WTC11 (cell line): ENCODE measurements at places on chromosomes 7 and 10.

DNA sequence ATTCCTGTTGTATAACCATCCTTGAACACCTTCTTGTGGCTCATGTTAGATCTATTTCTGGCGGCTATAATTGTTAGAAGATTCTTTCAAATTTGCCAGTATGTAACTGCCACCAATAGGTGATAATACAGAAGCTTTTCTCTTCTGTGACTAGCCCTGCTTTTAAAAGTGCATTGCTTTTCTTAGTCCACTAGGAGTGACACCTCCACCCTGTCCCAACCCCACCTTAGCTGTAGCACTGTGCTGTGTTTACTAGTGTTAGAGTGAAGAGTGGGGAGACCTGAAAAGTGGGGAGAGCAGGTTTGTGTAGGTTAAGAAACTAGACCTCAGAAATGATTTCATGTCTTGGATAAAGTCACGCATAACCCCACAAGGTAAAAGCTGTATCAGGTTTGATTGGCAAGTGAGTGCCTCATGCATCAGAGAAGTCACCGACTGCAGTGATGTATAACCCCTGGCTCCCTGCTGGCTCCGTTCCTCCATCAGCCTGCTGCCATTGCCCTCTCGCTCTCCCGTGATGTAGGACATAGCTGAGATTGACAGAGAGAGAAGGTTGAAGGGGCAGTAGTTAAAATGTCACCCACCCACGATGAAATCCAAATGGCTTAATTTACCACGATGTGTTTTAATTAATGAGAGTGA is 12.5 kb downstream of the NPVF start:
- no peak for DNase-seq

DNA sequence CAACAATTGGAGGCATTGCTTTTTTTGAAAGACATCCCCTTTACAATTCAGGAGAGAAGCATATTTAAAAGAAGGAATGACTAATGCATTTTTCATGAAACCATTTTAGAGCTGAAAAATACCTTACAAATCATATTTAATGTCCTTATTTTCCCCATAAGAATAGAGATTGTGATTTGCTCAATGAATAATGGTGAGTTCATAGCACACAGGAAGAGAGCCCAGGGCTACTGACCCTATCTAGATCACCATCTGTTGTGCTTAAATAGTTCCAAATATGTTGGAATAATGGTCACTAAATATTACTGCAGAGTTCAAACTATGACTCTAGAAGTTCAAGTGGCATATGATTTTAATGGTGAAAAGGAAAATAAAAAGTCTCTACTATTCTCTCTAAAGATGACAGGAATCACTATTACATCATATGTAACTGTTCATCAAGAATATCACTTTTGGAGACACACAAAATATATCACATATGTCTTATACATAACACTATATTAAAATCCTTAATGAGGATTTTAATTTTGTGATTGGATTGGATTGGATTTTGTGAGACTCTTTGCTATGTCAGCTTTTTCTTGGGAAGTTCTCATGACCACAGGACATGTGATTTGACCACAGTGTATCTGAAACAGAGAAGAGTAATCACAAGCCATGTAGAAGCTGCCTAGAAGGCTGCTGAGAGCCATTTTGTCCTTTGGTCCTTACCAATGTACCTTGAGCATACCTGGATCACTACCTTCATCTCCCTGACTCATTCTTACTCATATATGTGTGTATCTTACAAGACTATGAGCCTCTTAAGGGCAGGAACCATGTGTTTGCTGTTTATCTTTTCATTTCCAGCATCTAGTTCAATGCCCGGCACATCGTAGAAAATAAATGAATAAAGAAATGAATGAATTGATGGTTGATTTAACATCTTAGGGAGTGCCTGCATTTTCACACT is 26.4 kb downstream of the SLC16A9 start:
- no peak for DNase-seq

- no peak for DNase-seq
Measured at GRCh38 chr10:122939856-122940543, 14.0 kb downstream of the C10orf88 start.

- DNase-seq = peak; percentile 61
Measured at GRCh38 chr10:132836832-132837540, 51.0 kb upstream of the NKX6-2 start.

DNA sequence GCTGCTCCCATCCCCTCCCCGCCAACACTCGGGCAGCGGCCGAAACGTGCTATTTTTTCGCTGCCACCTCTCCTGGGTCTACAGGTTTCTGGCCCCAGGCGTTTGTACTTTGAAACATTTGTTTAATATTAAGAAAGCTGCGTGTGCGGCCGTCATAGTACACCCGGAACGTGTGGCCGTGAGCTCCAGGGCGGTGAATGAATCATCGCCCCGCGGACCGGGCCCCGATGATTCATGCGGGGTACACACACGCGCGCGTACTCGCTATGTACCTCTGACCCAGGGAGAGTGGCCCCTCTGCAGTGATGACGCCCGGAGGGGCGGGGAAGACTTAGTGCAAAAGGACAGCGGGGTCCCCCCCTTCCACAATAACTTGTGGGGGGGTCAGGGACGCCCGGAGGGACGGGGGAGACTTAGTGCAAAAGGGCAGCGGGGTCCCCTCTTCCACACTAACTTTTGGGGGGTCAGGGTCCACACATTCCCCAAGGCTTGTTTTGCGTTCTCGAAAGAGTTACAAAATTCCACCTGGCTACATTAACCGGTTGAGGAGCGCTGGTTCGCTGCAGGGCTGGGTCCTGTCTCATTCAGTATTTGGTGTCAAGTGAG is 56.5 kb upstream of the PCGF5 start:
- peak; percentile 22 for DNase-seq

DNA sequence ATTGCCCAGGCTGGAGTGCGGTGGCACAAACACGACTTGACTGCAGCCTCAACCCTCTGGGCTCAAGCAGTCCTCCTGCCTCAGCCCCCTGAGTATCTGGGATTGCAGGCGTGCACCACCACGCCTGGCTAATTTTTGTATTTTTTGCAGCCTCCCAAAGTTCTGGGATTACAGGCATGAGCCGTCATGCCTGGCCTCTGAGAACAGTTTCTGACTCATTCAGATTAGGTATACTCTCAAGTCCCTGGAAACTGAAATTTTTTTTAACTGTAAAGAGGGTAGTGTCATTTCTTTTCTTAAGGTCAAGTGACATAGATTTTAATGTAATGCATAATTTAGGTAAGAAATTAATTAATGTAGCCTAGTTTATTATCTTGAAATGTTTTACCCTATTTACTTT is 104.7 kb downstream of the SEPTIN7 start:
- DNase-seq = no peak

DNA sequence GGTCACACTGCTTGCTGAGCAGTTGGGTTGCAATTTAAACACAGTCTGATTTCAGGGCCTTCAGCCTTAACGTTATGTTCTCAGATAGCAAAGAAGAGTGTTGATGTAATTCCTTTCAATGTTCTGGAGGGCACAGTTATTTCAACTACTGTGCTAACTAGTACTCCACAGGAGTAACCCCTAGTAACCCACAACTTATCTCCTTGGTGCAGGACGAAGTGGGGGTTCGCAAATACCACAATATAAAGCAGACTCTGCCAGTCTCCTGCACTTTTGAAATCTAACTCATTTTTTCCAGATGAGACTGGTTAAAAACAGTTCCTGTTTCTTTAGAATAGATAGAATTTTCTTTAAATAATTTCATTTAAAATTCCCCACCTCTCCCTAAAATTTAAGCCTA is 47.1 kb upstream of the NCAPG2 start:
- DNase-seq = no peak

DNA sequence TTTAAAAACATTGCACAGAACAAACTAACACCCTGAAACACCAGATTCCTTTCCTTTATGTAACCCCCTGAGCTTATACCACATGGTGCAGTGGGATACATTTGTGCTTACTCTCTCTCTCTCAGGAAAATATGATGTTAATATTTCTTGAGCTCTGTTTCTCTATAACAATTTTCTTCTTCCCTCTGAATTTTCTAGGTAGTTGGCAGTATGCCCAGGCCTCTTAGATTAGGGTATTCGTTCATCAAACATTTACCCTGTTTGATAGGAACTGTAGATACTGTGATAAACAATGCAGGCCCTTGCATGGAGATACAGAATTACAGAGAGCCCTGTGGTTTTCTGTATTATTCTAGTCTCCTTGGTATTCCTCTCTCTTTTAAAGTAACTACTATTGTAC is 567.8 kb downstream of the IPMK start:
- DNase-seq = no peak

DNA sequence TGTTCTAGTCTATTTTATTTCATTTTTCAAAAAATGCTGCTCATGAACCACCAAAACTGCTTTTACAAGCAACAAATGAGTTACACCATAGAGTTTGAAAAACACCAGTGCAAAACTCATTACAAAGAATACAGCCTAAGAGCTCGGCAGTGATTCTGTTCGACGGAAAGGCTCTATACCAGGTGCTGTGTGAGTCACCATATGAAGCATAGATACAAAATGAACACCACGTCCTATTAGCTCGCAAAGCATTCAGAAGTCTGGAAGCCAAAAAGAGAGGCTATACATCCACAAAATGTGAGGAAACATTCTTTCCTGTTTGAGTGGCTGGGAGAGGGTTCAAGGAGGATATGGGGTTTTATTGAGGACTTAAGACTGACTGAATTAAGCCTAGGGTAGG is 136.1 kb downstream of the ATE1 start:
- no peak for DNase-seq

DNA sequence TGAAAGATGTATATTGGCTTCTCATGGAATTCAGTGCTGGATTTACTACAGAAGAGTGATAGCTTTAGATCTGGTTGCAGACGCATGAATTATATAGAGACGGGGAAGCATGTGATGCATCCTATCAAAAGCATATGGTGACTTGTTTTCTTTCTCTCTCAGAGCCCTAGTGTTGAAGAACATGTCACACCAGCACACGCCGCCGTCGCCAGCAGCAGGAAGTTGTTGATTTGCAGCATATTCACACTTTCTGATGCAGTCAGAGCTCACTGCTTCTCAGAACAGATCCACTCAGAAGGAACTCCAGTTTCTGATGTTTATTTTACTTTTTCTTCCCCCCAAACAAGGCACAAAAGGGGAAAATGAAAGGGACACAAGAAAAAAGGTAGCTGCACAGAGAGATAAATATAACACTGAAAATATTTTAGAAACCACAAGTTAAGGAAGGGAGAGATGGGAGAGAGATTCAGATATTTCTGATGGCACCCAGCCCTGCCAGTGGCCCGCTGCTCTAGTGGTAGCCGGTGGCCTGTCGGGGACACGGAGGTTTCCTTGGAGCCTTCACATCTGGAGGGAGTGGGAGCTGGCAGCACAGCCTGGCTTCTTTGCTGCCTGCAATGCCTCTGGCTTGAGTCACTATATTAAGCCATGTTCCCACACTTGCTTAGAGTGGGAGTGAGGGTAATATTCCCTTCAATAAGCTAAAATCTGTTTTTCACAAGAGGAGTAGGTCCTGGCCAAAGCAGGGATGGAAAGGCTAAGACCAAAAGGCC is 123.2 kb downstream of the NRP1 start:
- no peak for DNase-seq

GRCh38 chr10:11066520-11066919 is 48.8 kb downstream of the CELF2 start:
- no peak for DNase-seq

DNA sequence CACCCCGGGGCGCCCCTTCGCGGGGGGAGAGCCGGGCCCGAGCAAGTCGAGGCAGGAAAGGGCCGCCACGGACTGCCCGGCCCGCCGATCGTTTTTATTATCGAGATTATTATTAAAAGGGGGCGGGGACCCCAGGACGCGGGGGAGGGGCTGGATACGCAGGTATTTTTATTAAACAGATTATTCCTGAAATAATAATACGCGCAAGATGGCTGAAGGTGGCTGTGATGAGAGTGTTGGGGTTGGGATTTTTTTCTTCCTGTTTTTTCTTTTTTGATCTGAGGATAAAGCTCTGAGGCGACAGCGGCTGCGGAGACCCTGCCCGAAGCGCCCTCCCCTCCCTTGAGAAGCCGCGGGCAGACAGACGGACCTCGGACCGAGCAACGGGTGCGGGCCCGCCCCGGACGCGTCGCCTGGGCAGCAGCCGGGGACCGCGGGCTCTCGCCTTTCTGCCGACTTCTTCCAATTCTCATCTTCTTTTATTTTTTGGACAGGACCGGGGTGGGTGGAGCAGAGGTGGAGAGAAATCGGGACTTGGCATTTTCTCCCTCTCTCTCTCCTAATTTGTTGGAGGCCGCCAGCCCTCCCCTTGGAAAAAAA is 1.4 kb upstream of the TRIM8 start:
- DNase-seq = peak; percentile 52

GRCh38 chr7:98458090-98458875 is 57.4 kb upstream of the BAIAP2L1 start:
- DNase-seq = no peak

- DNase-seq = no peak
Measured at GRCh38 chr10:15122477-15123030, 25.4 kb downstream of the RPP38 start.

DNA sequence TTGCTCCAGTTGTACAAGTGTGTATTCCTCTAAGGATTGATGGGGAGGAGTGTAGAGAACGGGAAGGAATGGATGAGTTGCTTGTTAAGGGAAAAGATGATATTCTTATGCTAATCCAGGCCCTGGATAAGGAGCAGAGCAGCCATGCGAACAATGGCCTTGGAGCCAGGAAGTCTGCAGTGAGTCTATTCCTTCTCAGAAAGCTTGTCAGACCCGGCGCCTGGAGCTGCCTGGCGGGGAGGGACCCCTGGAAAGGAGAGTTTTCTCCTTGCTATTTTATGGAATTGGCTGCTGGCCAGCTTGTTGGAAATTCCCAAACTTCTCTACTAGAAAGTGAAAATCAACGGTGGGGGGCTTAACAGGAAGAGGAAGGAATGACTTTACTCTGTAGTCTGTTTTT is 89.1 kb downstream of the MMRN2 start:
- peak; percentile 85 for DNase-seq

GRCh38 chr7:42502022-42502421 is 265.0 kb upstream of the GLI3 start:
- DNase-seq = no peak

- no peak for DNase-seq
Measured at GRCh38 chr10:22767859-22768258, 53.5 kb upstream of the PIP4K2A start.

GRCh38 chr7:2529161-2530070 is 9.8 kb downstream of the LFNG start:
- DNase-seq = no peak

GRCh38 chr7:50556247-50556991 is 8.8 kb downstream of the DDC start:
- DNase-seq = no peak

GRCh38 chr7:144957998-144958397 is 122.1 kb upstream of the TPK1 start:
- DNase-seq = peak; percentile 19

- DNase-seq = no peak
Measured at GRCh38 chr7:6251653-6252052, 20.8 kb downstream of the CYTH3 start.
